Activated naive CD8-positive, alpha-beta T cell treated with anti-CD3 and anti-CD28 coated beads for 36 hours (primary cell): ENCODE measurements at places on chromosomes 5 and 9.

DNA sequence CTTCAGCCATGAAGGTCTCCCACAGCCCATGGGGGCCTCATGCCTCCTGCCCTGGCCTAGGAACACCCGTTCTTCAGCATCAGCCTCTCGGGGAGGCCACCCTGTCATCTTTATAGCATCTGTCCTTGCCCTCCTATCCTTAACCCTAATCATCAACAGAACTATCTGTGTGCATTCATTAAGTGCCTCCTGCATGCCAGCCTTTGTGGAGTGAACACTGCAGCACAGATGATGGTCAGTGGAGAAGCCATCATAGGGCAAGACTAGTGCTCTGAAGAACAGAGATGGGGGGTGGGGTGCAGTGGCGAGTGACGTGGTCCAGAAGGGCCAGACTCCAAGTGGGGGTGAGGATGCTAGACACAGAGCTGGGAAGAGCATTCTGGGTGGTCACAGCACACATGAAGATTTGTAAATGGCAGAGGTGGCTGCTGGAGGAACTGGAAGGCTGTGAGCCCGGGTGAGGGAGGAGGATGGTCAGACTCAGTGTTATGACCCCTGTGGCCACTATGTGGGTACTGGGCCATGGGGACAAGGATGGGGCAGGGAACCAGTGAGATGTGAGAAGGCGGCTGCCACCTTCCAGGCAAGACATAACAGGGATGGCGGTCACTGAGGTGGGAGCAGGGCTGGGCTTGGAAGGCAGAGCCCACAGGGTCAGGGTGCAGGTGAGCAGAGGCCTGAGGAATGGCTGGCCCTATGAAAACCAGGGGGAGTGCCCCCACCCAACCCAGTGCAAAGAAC lies 3.6 kb upstream of the CARD19 start:
- no peak for DNase-seq

GRCh38 chr5:73921741-73922140 lies 295.7 kb downstream of the ARHGEF28 start:
- DNase-seq: no peak

- DNase-seq: no peak
Observed at GRCh38 chr5:64519263-64519662, 13.4 kb downstream of the RGS7BP start.

DNA sequence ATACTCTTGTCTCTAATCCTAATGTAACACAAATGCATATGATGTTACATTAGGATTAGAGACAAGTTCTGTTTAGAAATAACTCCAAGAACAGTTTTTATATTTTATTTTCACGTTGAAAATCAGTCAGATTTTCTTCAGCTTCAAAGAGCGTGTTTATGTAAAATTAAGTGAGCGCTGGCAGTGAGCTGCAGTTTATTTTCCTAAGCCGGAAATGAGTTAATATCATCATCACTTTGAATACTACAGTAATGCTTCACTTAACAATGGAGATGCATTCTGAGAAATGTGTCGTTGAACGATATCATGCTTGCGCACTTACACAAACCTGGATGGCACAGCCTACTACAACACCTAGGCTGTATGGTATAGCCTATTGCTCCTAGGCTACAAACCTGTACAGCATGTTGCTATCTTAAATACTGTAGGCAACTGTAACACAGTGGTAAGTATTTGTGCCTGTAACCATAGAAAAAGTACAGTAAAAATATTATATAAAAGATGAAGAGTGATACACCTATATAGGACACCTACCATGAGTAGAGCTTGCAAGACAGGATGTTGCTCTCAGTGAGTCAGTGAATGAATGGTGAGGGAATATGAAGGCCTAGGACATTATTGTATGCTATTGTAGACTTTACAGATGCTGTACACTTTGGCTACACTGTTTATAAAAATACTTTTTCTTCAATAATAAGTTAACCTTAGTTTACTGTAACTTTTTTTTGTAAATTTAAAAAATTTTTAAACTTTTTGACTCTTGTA lies 65.9 kb upstream of the C5orf46 start:
- no peak for DNase-seq

DNA sequence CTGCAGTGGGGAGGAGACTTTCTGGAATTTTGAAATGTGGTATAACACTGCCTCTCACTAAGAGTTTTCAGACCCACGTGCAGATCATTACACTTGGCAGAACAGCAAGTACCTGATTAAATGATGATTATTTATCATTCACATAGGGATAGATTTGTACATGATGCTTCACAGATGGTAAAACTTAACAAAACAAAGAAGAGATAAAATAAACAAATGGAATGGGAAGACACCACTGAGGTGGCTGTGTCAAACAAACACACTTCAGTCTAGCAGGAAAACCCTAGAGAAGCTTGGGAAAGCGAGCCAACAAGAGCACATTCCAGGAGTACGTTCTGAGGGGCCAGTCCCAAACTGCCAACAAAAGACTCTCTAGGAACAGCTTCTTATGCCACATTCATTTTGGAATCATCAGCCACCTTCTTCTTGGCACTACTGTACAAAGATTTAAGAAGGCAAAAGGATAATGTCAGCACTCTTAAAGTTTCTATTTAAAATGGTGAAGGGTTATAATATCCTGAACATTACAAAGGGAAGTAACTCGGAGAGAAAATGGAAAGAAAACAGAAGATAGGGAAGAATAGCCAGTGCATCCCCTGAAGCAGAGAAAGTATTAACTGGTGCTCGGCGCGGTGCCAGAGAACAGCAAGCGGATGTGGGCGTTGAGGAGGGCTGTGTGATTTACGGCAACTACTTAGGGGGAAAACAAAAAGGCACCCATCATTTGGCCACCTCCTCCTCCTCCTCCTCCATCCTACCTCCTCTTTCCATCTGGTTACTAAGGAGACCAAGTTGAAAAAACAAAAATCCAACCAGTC lies 1.6 kb downstream of the MED27 start:
- DNase-seq: peak; percentile 12

GRCh38 chr5:132381614-132382013 lies 12.1 kb downstream of the SLC22A5 start:
- no peak for DNase-seq

DNA sequence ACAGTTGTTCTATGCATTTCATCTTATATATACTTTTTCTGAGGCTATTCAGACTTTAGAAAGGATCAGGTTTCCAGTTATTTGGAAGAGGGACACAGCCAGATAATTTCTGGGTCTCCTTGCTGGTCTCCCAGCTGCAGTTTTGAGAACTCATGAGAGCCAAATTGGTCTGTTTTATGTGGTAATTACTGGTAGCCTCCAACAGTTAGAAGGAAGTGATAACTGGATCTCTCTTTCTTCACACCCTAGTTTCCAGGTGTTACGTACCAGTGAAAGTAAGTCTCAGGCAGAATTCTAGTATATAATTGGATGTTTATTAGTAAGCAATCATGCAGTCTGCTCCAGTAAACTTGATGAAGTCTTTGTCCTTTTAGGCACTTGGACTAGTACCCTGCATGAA lies 63.2 kb upstream of the RPS23 start:
- no peak for DNase-seq

GRCh38 chr5:143428738-143429420 lies 25.4 kb upstream of the NR3C1 start:
- no peak for DNase-seq

DNA sequence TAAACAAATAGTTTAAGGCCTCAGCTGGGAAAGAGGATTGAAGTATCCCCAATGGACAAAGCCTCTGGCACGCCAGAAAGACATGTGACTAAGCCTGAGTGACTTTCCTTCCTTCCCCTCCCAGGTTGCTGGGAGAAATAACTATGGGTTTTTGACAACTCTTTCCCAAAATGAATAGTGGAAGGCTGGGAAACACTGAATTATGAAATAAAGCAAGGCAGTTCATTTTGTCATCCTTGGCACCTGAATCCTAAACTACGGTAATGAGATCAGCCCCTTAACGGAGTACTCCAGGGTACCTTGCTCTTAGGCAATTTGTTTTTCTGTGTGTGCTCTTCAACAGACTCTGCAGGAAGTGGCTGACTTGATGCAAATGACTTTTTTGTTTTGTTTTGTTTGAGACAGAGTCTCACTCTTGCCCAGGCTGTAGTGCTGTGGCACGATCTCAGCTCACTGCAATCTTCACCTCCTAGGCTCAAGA lies 75.2 kb downstream of the LMNB1 start:
- no peak for DNase-seq

- peak; percentile 74 for DNase-seq
Observed at GRCh38 chr5:159987031-159987674, 21.8 kb upstream of the TTC1 start.
